NCI-H187 treated with DMSO at 0.1 percent for 48 hours (cell line): ENCODE measurements at places on chromosomes 2 and 18.

DNA sequence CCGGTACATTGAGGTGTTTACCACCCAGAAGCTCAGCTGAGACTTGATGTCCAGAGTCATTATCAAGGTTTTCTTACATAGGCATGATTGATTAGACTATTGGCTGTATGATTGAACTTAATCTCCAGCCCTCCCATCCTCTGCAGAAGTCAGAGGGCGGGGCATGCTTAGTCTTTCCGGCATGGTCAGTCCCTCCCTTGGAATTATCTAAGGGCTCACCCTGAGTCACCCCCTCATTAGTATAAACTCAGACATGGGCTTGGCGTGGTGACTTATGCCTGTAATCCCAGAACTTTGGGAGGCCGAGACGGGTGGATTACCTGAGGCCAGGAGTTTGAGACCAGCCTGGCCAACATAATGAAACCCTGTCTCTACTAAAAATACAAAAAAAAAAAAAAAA, 243.9 kb downstream of the VAPA start:
- DNase-seq: no peak

DNA sequence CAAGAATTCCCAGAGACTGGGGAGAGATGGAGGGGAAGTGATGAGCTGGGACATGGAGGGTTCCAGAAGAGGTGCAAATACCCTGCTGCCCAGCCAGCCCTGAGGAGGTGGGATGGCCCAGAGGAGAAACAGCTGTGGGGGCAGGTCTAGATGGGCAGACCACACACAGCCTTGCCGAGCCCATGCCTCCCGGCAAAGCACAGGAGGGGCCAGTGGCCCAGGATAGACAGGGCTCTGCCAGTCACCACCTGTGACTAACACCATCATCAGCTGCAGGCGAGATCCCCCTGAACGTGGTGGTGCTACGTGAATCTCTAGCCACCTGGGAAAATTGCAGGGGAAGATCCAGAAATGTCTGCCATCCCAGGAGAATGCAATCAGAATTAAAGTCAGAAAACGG, 39.4 kb downstream of the SCTR start:
- DNase-seq: no peak

DNA sequence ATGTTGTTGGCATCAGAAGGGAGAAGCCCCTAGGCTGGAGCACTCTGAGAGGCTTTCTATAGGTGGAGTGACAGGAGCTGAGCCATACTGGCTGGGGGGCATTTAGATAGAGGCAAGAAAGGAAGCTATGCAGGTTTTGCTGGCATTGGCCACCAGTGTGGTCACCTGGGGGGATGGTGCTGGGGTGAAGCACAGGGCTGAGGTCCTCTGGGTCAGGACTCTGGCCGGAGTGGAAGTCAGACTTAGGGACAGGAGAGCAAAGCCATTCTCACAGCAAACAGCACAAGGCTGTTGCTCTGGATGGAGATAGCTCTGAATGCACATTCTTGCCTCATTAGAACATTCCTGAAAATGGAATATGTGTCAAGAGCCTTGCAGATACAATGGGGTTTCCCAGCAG, 47.4 kb downstream of the NTSR2 start:
- no peak for DNase-seq

- no peak for DNase-seq
These were observed 362 bp upstream of the PSTPIP2 start for GRCh38 chr18:46072376-46072867.

- DNase-seq: no peak
These were observed 105.6 kb upstream of the NOL4 start for GRCh38 chr18:34330308-34330707.

GRCh38 chr2:88077080-88077479, 9.5 kb downstream of the SMYD1 start:
- no peak for DNase-seq

- no peak for DNase-seq
These were observed 20.3 kb downstream of the TBR1 start for GRCh38 chr2:161436411-161436810.

DNA sequence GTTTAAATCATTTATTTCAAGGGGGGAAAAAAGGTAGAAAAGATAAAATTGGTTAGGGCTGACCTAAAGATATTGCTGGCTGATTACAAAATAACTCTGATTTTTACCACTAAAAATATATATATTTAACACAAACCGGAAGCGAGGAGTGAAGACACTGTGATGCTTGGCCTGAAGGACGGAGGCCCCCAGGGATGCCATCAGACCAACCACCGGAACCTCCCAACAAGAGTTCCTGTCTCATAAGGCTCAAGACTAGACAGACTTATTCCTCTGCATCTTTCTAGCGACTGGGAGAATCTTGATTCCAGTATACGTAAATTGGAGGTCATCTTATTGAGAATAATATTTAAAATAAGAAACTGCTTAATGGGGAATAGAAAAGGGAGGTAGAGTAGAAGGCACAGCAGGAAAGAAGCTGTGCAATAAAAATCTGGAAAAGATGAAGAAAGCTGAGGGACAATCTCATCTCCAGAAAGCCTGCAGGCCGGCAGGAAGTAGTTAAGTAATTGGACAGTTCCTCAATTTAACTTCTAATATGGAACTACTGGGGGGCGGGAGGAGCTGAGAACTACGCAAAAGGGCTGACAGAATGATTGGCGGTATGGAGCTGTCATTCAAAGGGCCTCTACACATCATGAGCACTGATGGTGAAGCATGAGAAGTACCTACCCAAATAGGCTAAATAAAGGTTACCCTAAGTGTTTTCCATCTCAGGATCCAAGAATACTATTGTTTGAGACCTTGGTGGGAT, 91.1 kb downstream of the DTNB start:
- no peak for DNase-seq

- no peak for DNase-seq
These were observed 13.4 kb downstream of the IL18RAP start for GRCh38 chr2:102436323-102436722.

GRCh38 chr2:48530033-48530811, at the start of gene STON1:
STON1 (plus strand) TSS chr2:48530154; CDS start chr2:48580634, 50,480 bp downstream.
- no peak for DNase-seq

DNA sequence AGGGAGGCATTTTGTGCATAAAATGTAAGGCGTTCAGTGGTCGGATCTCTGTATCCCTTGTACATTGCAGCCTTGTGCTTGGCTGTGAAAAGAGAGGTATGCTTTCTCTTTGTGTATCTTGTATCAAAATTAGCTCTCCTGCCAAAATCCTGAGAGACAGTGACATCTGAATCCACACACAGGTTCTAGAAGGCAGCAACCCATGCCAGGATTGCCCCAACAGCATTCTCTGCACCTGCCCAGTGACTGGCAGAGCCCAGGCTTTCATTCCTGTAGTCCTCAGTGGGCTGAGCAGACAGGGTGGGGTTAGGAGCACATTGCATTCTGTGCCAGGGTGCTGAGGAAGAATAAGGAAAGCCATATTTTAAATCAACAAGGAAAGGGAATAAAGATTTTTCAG, 740.3 kb upstream of the RAB6C start:
- no peak for DNase-seq

DNA sequence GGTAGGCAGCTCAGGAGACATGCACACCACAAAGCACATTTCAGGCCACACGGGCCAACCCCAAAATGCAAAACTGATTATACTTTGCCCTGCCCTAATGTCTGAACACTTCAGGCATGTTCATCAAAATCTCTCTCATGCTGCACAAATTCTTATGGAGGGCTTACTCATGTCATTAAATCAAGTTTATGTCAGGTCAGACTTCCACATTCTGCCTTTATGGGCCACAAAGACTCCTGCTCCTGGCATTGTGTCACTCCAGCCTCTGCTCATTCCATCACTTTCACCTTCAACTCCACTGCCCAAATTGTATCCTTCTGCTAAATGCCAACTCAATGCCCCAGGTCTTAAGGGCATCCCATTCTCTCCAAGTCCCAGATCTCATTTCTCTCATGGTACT, 9.2 kb downstream of the UXS1 start:
- no peak for DNase-seq

DNA sequence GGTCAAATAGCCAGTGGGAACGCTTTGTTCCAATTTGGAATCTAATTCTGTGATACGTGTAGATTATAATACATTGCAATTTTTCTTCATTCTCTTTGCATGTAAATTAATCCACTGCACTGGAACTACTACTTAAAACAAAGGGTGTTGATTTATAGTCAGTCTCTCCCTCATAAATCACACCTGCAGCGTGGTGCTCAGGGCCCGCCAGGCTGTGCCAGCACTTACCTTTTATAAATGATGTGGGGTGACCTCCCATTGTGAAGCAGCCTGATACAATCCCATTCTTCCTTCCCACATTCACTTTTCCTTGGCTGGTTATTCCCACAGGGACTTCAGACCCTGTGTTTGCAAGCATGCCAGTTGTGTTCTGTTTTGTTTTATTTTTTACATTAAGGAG, 302.3 kb upstream of the ID2 start:
- DNase-seq: no peak

GRCh38 chr2:187390891-187391290, 57.2 kb downstream of the CALCRL start:
- DNase-seq: no peak

- DNase-seq: no peak
These were observed 275.8 kb downstream of the LNPK start for GRCh38 chr2:175726223-175726622.

- no peak for DNase-seq
These were observed 851 bp downstream of the EIF2AK3 start for GRCh38 chr2:88626171-88627054.

- DNase-seq: no peak
These were observed 5.0 kb upstream of the CNGA3 start for GRCh38 chr2:98341241-98341640.

DNA sequence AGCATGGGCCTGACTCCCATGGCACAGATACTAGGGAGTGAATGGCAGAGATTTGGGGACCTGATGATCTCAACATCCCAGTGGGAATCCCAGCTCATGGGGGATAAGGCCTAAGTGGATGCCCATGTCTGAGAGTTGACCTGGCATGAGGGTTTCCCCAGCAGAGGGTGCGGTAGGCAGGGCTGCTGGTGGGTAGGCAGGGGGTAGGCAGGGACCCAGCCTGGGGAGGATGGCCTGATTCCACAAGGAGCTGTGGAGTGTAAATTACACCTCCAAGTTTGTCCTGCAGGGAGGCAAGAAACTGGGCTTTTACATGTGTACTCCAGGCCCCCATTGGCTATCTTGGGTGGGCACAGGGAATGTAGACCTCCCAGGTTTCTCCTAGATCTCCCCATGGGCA, 46.9 kb downstream of the INPP5D start:
- no peak for DNase-seq
